HT-29 (cell line): ENCODE measurements at places on chromosomes 13 and 19. TPM values are rescaled to one million over a fixed set of nuclear protein-coding genes. Genes with fewer than 3 reads are reported as not detected.

- DNase-seq: no peak
Measured at GRCh38 chr13:114049026-114049425, 75.2 kb upstream of the C13orf46 start.

DNA sequence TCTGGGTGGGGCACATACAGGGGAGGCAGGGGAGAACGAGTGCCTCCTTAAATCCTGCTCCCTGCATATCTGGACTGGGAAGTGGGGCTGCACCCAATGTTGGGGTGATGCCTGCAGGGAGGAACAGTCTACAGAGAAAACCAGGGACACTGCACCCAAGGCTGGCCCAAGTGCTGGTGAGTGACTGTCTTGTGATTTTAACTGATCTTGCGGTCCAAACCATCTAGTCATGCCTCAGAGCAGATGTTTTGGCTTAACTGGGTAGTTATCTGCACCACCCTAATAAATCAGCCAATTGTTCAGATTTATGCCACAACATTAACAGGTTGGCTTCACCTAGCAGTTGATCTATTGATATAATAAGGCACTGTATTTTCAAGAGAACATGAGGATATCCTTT is 219.2 kb upstream of the IRS2 start:
- DNase-seq: no peak

GRCh38 chr19:38653028-38653571 is 5.7 kb downstream of the ACTN4 start:
- peak; percentile 79 for DNase-seq

- no peak for DNase-seq
Measured at GRCh38 chr19:33796164-33796875, at the start of gene KCTD15. TSS of gene KCTD15 (plus strand) at chr19:33796870. CDS start at chr19:33800455, 3,585 bp downstream.

GRCh38 chr19:13639342-13639929 is 124.9 kb upstream of the MRI1 start:
- no peak for DNase-seq

- no peak for DNase-seq
Measured at GRCh38 chr13:61142506-61142905, 273.1 kb downstream of the PCDH20 start.

- DNase-seq: peak; percentile 17
Measured at GRCh38 chr19:12485052-12485416, 418 bp upstream of the ZNF709 start.

DNA sequence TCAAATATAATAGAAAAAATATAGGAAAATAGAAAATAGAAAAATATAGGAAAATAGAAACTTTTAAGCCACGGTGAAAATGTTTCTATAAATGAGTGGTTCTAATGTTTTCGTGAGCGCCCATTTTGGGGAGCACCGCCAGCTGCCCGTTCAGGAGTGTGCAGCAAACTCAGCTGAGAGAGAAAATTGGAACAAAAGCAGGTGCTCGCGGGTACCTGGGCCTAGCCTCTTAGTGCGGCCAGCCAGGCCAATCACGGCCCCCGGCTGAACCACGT is 204 bp upstream of the PDX1 start:
- DNase-seq: no peak

- no peak for DNase-seq
Measured at GRCh38 chr19:29107831-29108230, 105.1 kb downstream of the UQCRFS1 start.

C19orf44 gene
- 0.81 and 4.5 TPM in 2 replicates for total RNA-seq

USF2 gene
- total RNA-seq: 218 and 226 TPM in 2 replicates

ARL11 gene
- total RNA-seq: 0.10 and 0.38 TPM in 2 replicates

KLK8 gene
- total RNA-seq: 4.2 and 8.7 TPM in 2 replicates

CPT1C gene
- 0.47 and 1.4 TPM in 2 replicates for total RNA-seq

CCL25 gene
- not detected in 2 replicates for total RNA-seq
